ENCODE measurements at places on chromosomes 3 and 15.

DNA sequence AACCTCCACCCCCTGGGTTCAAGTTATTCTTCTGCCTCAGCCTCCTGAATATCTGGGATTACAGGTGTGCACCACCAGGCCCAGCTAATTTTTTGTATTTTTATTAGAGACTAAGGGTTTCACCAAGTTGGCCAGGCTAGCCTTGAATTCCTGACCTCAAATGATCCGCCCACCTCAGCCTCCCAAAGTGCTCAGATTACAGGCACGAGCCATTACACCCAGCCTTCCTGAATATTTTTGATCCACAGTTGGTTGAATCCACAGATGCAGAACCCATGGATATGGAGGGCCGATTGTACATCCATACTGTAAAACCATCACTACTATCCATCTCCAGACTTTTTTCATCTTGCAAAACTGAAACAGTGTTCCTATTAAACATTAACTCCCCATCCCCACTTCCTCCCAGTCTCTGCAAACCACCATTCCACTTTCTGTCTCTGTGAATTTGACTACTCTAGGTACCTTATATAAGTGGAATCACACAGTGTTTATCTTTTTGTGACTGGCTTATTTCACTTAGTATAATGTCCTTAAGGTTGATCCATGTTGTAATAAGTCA lies 8.2 kb upstream of the TMEM62 start:
- DNase-seq = no peak

- no peak for DNase-seq
Observed at GRCh38 chr15:23420806-23421575, 26.1 kb downstream of the GOLGA6L2 start.

DNA sequence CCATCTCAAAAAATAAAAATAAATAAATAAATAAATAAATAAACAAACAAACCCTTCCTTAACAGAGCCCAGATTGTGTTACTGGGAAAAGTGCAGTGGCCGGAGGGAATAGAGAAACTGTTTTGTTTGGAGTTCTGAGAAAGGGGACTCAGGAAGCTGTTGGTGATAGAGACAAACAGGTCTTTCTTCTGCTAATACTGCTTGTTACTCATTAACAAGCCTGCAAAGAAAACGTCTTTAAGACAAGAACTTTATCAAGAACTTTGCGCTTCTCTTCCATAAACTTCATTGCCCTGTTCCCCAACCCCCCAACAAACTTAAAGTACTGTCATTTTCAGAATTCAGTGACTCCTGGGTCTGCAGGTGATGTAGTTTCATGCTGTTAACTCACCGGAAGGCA lies 68.8 kb upstream of the GSK3B start:
- DNase-seq = no peak

DNA sequence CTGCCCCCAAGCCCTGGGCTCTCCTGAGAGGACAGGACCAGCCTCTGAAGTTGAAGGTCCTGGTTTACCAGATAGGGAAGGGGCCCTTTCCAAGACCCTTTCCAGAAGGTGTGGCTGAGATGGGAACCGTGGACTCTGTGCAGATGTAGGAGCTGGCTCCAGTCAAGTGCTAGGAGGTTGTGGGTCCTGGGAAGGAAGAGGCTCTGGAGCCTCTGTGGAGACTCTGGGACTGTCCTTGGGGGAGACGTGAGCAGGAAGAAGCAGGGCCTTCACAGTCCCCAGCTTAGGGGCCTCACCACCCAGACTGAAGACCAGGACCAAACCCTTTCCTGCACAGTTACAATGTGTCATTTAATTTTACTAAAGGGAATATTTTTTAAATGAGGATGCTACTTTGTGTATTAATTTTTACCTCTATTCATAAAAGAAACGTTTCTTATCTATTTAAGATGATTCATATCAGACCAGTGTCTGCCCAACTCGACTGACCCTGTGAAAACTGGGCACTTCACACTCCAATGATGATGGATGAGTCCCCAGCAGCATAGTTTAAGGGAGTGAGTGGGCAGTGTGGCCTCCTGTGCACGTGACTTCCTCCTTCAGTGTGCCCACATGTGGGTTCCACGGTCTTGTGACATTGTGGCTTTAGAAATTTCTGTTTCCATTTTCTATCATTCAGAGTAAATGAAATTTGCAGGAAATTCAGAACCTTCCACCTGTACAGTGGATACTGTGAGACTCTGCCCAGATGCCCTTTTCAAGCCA lies 10.9 kb downstream of the CCR5AS start:
- peak; percentile 41 for DNase-seq

DNA sequence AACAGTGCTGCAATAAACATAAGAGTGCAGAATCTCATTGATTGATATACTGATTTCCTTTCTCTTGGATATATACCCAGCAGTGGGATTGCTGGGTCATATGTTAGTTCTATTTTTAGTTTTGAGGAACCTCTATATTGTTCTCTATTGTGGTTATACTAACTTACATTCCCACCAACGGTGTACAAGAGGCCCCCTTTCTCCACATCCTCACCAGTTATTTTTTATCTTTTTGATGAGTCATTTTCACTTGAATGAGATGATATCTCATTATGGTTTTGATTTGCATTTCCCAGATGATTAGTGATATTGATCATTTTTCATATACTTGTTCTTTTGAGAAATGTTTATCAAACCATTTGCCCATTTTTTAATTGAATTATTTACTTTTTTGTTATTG lies 12.4 kb upstream of the IREB2 start:
- DNase-seq = peak; percentile 89

DNA sequence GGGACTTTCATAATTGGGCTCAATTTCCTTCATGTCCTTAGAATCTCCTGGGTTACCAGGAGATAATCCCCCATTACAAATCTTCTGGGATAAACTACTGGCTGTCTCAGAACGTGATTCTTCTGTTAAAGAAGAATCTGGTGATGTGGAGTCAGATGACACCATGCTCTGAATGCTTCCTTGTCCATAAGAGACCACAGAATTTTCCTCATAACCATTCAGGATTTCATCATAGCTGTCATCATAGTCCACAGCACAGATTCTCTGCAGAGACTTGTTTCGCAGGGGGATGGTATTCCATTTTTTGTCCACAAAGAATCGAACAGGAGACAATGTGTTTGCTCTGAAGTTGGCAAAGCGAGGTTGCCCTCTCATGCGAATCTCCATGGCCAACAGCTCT lies 109.8 kb upstream of the TSPAN3 start:
- DNase-seq = no peak

DNA sequence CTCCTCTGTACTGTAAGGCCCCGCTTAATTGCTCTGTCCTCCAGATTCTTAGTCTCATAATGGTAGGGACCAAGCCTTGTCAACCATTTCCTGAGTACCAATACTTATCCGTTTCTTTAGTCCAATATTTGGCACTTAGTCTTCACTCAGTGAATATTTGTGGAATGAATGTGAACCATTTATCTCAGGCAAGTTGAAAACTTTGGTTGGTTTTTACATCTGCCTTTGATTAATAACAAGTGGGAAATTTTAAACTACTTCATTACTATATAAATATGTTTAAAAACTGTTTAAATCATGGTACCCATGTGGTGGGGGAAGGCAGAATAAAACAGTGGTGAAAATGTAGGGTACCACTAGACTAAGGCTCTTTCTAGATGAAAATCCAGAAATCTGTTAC lies 15.2 kb downstream of the CA12 start:
- DNase-seq = no peak

- DNase-seq = no peak
Observed at GRCh38 chr3:149015393-149015792, 24.1 kb downstream of the GYG1 start.

- DNase-seq = no peak
Observed at GRCh38 chr15:98923171-98923570, 84.4 kb downstream of the PGPEP1L start.

DNA sequence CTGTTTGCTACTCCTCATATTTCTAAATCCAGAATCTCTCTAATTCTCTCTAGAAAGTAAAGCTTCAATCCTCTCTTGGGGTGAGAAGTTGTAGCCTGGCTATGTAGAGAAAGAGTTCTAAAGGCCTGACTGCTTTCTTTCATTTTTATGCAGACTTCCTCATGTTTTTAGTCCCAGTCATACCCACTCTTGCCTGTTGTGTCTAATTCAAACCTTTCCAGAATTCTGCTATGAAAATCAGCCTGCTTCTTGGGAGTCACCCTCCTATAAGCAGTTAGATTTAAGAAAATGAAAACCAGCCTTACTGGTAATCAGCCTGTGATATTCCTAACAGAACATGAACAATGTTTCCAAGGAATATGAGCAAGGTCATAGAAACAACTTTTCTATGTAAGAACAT lies 14.8 kb upstream of the ZNF639 start:
- no peak for DNase-seq

- DNase-seq = no peak
Observed at GRCh38 chr3:65953301-65953812, 85.4 kb downstream of the MAGI1 start.

DNA sequence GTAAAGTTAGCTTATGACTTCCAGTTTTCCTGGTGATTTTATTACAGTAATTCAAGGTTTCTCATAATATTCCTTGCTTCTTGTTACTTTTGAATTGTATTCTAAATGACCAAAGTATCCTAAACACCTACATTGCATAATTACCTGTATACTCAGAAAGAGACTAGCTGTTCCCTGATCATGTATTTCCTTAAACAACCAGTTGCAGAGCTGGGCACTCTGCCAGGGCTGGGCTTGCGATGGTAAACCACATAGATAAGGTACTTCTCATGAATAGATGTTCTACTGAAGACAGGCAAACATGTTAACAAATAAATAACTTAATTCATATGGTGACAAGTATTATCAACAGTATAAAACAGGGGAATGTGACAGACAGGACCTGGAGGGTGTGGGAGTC lies 142.3 kb upstream of the WNT5A start:
- DNase-seq = no peak

- DNase-seq = no peak
Observed at GRCh38 chr15:96972201-96972600, 641.7 kb downstream of the NR2F2 start.

GRCh38 chr3:2872884-2873283 lies 237.3 kb downstream of the IL5RA start:
- DNase-seq = no peak

GRCh38 chr3:60708191-60708975 lies 542.9 kb downstream of the FHIT start:
- no peak for DNase-seq

DNA sequence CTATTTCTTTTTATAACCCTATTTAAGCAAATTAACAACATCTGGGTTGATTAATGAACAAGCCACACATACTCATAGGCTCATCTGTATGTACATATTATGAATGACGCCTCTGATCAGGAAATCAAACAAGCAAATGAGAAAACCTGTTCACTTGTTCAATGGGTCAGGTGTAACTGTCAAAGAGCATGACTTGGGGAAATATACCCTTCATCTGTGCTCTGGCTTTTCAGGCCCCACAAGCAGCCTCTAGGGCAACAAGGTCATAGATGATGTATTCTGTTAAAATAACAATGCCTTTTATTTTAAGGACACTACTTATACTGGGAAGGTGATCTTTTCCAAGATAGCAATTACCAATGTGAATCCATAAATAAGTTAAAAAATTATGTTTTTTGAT lies 102.0 kb downstream of the RBMS3 start:
- DNase-seq = no peak

GRCh38 chr15:40241269-40242212 lies 2.7 kb downstream of the PAK6 start:
- DNase-seq = no peak

DNA sequence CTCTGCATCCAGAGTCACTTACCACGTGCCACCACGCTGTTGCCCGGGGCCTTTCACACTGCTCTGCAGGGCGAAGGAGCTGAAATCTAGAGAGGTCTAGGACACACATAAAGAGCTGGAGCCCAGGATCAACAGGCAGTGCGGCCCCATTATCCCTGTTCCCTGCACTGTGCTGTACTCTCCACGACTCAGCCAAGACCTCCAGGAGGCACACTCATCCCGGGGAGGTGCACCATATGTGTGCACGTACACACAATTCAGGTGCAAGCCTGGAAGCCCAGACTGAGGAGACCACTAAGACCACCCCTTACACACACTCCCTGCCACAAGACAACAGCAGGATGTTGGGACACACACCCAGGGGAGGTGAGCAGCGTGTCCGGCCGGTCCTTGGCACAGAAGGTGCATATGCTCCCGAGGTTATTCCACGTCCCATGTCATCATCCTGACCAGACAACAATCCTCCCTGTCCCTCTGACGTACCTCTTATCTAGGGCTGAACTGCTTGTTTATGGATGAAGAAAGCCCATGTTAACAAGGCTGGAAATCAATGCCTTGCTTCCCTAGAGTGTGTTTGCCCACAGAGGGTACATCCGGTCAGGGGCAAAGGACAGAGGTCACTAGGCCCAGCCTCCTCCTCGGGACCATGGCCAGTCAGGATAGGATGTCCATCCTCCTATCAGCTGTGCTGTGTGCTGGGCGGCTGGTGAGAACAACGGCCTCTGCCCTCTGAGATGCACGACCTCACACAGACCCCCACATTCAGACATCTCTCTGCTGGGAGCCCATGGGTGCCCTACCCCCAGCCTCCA lies 16.1 kb downstream of the KLF15 start:
- no peak for DNase-seq

DNA sequence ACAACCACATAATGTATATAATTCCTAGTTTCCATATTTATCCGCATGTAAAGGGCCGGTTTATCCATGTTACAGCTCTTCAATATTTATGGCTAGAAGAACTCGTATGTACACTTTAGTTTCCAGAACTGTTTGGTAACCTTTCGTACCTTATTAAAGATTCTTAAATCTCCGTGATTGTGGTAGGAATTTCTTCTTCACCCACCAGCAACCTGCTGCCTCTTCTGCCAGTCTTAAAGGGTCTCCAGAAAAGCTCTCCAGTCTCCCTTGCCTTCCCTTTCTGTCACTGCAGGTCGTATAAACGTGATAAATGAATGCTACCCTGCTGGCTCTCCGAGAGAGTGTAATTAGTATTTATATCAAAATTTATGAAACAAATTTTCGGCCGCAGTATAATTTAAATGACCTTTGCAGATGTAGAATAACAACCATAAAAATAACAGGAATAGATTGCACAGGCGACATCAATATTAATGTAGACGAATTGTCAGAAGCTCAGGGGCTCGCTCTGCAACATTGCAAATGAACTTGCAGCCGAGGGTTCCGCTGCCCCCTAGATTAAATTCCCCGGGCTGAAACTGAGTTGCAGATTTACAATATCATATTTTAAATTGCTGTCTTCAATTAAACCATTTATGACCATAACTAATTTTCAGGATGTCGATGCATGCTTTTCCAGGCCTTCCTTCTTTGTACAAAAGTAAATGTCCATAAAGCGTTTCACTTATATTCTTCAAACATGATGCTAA lies 5.4 kb downstream of the ZIC1 start:
- no peak for DNase-seq

DNA sequence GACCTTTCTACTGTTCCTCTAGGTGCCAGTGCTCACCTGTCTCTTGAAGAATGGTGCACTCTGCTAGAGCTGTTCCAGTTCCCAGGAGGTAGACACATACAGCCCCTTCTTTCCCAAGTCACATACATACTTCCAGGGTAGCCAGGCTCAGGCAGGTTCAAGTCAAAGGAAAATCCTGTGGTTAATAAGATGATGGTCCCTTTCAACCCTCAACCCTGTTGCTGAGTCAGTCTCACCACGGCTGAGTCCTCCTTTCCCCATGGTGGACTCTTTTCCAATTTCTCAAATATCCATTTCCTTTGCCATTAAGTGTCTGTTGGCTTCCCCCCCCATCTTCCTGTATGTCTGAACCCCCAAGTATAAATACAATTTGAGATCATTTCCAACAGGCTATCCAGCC lies 56.1 kb upstream of the ACAN start:
- DNase-seq = no peak

All from KBM-7 (cell line).